ENCODE measurements at places on chromosomes 7 and 10.

GRCh38 chr10:117546581-117547015 is 4.1 kb downstream of the EMX2 start:
- no peak for DNase-seq

DNA sequence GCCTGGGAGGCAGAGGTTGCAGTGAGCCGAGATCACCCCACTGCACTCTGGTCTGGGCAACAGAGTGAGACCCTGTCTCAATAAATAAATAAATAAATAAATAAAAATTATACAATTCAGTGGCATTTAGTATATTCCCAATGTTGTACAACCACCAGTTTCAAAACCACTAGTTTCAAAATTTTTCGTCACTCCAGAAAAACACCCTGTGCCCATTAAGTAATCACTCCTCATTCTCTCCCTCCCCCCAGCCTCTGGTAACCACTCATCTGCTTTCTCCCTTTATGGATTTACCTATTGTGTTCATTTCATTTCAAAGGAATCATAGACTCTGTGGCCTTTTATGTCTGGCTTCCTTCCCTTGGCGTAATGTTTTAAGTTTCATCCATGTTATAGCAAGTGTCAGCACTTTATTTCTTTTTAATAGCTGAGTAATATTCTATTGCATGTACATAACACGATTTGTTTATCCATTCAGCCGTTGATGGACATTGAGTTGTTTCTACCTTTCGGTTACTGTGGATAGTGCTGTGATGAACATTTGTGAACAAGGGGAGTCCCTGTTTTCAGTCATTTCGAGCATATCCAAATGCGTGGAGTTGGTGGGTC is 29.4 kb upstream of the GOLGA7B start:
- no peak for DNase-seq

DNA sequence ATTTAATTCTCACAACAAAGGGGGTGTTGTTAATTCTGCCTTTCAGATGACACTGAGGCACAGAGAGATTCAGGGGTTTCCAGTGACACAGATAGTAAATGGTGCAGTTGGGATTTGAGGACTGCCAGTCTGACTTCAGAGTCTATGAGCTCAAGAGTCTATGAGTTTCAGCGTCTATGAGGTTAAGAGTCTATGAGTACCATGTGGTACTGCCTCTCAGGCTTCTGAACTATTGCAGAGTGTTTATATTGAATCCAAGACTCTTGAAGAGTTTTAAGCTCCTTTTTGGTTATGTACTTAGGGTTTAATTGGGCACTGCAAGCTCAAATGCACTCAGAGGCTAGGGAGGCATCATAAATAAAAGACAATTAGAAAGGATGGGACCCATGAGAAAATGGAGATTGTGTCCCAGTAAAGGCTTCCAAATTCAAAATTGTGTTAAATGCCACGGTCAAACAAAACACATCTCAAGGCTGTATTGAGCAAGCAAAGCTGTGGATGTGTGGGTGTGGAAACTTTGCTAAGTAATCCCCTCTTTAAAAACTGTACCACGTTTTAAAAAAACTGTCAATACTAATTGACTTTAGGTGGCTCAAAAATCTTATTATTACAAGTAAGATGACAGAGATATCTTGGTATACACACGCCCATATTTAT is 123.9 kb upstream of the FAM171A1 start:
- no peak for DNase-seq

DNA sequence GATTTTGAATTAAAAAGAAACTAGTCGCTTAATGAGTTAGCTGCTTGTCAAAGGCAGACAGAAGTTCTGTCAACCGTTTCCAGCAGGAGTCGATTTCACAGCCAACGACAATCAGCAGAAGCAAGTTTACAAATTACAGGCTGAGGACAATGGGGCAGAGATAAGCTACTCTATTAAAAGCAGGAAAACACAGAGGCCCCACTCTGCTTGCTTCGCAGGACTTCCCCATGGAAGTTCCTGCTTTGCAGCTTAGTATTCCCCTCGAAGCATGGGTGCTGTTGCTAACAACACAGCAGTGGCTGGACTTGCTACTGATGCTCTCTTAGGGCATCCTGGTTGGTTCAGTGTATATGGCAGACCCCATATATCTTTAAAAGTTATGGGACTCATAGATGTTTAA is 50.8 kb upstream of the KLF6 start:
- no peak for DNase-seq

All from effector memory CD8-positive, alpha-beta T cell (primary cell).